Stimulated activated CD8-positive, alpha-beta memory T cell treated with anti-CD3 and anti-CD28 coated beads, Interleukin-7, amount 100 ng/mL, for 1 hour (primary cell): ENCODE measurements at places on chromosomes 5 and 9.

GRCh38 chr5:34626036-34626435 is 30.1 kb upstream of the RAI14 start:
- DNase-seq: no peak

DNA sequence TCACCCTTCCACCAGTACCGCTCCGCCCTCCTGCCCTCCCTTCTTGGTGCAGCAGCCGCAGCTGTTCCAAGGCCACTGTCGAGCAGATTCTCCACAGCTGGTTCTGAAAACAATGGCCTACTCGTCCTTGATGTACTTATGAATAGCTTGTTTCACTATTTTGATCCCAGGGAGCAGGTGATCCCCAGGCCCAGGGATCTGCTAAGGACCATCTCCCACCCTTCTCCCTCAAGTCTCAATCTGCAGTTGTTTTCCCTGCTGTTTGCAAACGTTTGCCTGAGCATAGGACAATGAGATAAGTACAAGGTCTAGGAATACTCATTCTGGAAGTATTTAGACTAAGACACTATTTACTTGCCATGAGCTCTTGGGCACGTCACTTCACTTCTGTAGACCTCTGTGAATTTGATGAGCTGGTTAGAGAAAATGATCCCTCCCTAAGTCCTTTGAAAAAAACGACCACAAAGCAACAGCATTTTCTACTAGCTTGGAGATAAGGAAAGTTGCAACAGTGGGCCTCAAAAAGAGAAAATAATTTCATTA is 1.8 kb downstream of the LURAP1L start:
- no peak for DNase-seq

DNA sequence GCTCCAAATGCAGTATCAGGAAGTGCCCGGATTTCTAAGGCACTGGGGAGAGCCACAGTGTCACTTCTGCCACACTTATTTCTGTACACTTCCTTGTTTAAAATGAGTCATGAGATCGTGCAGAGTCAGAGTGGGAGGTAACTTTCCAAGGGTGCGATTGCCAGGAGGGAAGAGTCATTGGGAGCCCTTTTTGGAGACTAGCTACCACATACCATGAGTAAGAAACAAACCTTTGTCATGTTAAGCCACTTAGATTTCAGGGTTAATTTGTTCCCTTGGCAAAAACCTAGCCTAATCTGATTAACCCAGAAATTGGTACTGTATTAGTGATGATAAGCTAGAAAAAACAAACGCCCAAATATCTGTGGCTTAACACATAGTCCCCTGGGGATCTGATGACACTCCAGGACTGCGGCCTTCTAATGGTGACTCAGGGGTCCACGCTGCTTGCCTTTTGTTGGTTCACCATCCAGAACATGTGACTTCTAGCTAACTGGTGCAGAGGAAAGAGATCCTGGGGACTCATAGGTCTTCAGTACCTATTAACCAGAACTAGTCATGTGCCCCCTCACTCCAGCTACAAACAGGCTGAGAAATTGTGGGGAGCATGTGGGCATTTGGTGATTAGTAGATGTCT is 48.6 kb upstream of the TLE1 start:
- no peak for DNase-seq

GRCh38 chr5:137714946-137715345 is 20.9 kb downstream of the KLHL3 start:
- DNase-seq: no peak

GRCh38 chr9:124257070-124257843 is 492 bp upstream of the NEK6 start:
- no peak for DNase-seq

DNA sequence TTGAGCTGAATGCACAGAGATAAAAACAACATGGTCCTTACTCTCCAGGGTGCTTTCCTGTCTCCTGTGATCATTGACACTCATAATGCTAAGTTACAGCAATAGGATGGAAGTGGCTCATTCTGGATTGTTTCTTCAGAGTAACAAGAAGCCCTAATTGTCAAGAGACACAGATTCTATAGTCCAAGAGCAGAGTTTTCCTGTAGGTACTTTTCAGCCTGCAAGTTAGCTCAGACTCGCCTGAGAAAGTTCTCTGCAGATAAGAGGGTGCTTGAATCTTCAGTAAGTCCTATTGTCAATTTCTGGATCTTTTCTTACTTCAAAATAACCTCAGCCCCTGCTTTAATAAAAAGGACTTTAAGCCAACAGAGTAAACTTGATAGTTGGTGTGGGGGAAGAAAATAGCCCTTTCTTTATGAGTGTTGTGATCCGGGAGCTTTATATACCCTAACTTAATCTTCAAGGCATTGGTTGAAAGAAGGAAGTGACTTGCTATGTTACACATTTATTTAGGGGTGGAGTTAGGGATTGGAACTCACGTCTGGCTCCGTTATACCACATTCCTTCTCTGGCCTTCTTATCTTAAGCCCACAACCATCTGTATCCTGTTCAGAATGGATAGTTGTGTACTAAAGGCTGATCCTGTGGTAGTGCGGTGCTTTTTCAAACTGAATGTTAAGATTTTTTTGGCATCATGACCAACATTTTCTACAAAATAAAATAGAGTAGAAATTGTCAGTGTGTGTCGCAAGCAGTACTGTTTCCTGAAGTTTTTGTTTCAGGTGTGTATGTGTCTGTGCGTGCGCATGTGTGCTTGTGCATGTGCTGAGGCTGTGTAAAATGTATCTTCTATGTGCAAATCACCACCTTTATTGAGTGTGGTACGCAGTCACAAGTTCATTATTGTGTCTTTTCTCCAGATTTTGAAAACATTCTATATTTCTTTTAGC is 173.9 kb downstream of the WDR70 start:
- no peak for DNase-seq
